Activated CD4-positive, alpha-beta memory T cell treated with anti-CD3 and anti-CD28 coated beads, Interleukin-2, amount 10 ng/mL, durations not matched to agents 7 days and 5 days (primary cell): ENCODE measurements at places on chromosomes 5 and 9. TPM values are rescaled to one million over a fixed set of nuclear protein-coding genes. Genes with fewer than 3 reads are reported as not detected.

Gene ABO
- 0.53 TPM for total RNA-seq

Gene TXNDC8
- total RNA-seq: not detected

Gene SHC3
- not detected for total RNA-seq

Gene MCIDAS
- not detected for total RNA-seq

Gene KIF20A
- 55.7 TPM for total RNA-seq

Gene MUSK
- not detected for total RNA-seq

Gene SPATA31E1
- not detected for total RNA-seq

Gene PCDHA6
- total RNA-seq: not detected

Gene CCDC192
- total RNA-seq: not detected

Gene IFNB1
- 0.68 TPM for total RNA-seq

Gene PKD2L2
- 0.30 TPM for total RNA-seq

Gene ZNF367
- total RNA-seq: 27.7 TPM

Gene NR2F1-AS1
- not detected for total RNA-seq

Gene SEMA6A
- 0.13 TPM for total RNA-seq

Gene GGTA1
- not detected for total RNA-seq

Gene PCDHGA11
- not detected for total RNA-seq

Gene PCDHB4
- total RNA-seq: not detected

Gene CDC20B
- 0.18 TPM for total RNA-seq

Gene PROB1
- total RNA-seq: 5.5 TPM

Gene SLC34A1
- total RNA-seq: 1.4 TPM

Gene BAAT
- total RNA-seq: not detected

Gene VLDLR
- total RNA-seq: 17.3 TPM

Gene SH3TC2
- total RNA-seq: not detected

Gene DMRT3
- not detected for total RNA-seq

Gene SHROOM1
- 2.7 TPM for total RNA-seq

Gene EIF4E1B
- not detected for total RNA-seq

Gene PARP8
- total RNA-seq: 91.7 TPM

Gene CAVIN4
- 0.18 TPM for total RNA-seq

Gene MYOZ3
- not detected for total RNA-seq

Gene IFNK
- total RNA-seq: not detected

Gene ADRB2
- 6.7 TPM for total RNA-seq

Gene LEAP2
- 2.5 TPM for total RNA-seq
